ENCODE measurements at places on chromosomes 5 and 9.

DNA sequence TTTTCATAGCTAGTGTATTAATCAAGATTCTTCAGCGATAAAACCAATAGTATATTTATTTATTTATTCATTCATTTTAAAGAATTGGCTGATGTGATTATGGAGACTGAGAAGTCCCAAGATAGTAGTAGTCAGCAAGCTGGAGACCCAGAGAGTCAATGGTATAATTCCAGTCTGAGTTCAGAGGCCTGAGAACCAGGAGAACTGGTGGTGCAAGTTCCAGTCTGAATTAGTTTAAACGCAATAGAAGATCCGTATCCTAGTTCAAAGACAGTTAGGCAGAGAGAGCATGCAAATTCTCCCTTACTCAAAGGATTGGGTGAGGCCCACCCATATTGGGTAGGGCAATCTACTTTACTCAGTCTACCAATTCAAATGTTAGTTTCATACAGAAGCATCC lies 364.2 kb upstream of the RPS23 start:
- no peak for DNase-seq

- peak; percentile 76 for DNase-seq
Measured at GRCh38 chr9:126956917-126957686, 42.5 kb downstream of the RALGPS1 start.

DNA sequence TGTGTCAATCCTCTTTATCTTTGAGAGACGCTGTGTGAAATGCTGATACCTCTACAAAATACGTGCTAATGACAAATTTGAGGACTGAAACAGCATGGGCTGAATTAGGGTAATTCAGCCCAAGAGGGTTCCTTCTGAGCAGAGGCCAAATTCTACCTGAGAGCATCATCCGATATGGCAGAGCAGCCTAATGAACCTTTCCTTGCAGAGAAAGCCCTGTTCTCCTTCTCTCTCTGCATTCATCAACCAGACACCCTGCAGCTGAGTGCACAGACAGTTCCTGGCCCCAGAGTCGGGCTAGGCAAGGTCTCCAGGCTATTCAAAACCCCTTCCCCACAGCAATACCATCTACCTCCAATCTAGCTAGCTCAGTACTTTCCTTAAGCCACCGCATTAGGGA lies 77.9 kb downstream of the TRIM32 start:
- DNase-seq = no peak

DNA sequence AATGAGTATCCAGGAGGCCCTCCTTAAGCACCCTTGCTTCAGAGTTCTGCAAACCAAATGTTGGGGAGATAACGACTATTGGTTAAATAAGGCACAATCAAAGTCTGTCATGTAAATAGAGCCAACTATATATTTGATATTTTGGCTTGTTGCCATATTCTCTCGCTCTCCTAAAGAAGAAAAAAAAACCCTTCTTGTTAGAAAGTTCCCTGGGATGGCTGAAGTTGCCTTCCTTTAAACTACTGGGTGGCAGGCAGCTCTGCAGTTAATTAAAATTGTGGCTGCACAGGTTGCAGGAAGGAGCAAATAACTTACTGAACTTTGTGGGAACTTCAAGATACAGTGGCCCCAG lies 227.0 kb upstream of the ANKRD55 start:
- no peak for DNase-seq

- DNase-seq = no peak
Measured at GRCh38 chr9:128428644-128429512, 8.2 kb downstream of the CERCAM start.

DNA sequence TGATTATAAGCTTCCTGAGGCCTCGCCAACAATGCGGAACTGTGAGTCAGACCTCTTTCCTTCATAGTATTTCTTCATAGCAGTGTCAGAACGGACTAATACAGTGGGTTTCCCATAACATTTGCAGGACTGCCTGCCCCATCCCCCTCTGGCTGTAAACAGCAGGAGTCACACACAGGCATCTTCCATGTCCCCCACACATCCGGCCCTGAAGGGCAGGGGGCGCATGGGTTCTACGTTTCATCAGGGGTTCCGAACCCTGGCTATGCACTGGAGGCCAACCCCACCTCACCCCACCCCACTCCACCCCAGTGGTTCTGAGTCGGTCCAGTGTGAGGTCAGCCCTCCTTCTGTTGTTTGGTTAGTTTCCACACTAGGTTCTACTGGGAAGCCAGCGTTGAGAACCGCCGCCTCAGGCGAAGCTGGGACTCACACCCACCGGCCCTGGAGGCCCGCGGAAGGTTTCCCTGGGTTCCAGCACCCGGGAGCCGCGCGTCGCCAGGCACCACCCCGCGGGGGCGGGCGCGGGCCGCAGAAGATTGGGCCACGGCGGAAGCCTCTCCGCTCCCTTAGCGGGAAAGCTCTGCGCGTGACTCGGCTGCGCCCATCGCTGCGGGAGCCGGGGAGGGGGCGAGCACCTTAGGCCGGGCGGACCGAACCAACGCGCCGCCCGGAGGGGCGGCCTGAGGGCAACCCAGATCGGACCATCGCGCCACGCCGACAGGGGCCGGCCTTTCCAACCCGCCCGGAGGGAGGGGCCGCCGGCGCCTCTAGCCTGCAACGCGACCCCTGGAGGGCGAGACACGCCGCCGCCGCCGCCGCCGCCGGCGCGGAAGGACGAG lies at the start of gene RUSC2:
RUSC2 (plus strand) TSS at position 799 of the 842 bp plus-strand sequence. CDS start 56,411 bp downstream, outside the sequence.
- peak; percentile 100 for DNase-seq

GRCh38 chr5:116488356-116489041 lies 86.1 kb downstream of the SEMA6A start:
- no peak for DNase-seq

GRCh38 chr9:8136477-8136876 lies 336.9 kb upstream of the DMAC1 start:
- no peak for DNase-seq

DNA sequence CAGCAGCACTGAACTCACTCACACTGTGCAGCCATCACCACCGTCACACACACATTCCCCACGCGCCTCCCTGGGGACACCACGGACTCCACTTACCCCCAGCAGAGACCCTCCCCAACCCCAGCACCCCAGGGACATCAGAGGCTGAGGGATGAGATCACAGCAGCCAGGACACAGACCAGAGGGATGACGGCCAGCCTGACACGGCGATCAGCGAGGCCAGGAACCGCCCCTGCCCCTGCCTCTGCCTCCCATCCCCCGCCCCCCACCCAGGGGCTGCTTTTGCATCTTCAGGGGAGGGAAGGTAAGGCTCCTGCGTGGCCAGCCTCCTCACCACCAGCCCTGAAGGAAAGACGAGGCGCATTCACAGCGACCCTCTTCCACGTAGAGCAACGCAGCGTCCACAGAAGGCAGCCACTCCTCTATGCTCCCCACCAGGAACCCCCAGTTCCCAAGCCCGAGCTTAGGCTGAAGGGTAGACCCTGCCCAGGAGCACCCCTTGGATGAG lies 104.5 kb downstream of the VAV2 start:
- no peak for DNase-seq

GRCh38 chr9:1580215-1580614 lies 434.9 kb upstream of the SMARCA2 start:
- DNase-seq = no peak

GRCh38 chr5:84725946-84726570 lies 341.4 kb upstream of the EDIL3 start:
- DNase-seq = no peak

DNA sequence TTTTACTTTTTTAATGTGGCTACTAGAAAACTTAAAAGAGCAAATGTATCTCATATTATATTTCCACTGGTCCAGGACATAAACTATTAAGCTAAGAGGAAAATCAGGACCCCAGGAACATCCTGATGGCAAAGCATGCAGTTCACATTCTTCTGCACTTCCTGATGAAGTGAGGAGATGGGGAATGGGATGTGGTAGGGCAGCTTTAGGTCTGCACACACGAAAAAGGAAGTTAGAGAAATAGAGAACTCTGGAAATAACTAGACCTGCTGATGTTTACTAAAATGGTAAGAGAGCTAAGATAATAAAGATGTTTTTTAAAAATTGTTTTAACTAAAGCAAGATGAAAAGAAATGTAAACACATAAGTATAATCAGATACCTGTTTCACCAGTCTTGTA lies 39.7 kb upstream of the NIPBL start:
- DNase-seq = no peak

- peak; percentile 82 for DNase-seq
Measured at GRCh38 chr9:108569624-108570023, 286.2 kb downstream of the ACTL7B start.

DNA sequence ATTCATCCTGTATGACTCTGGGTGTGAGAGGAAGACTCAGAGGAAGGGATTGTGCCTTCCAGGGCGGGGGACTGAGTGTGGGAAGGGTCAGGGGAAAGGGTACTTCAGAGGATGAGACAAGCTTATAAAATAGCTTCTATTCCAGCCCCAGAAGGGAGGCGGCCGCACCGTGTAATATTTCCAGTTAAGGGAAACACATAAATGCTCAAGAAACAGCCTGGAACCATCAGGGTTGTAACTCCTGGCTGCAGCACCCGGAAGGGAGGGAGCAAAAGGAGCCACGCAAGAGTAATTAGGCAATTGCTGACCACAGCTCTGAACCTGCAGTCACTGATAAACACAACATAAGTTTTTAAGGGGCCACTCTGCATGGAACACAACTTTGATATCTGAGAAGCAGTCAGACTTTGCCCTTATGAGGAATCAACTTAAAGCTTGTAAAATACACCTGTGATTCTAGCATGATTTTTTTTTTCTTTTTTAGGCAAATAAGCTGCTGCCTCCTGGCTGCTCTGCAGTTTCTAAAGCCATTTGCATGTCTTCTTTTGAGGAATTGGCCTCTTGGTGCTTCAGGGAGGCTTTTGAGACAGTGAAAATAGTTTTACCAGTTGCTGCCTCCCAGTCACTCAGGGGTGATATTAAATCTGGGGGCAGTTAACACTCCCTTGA lies 382.7 kb downstream of the ENC1 start:
- no peak for DNase-seq

- no peak for DNase-seq
Measured at GRCh38 chr5:158952248-158952545, 147.5 kb downstream of the EBF1 start.

DNA sequence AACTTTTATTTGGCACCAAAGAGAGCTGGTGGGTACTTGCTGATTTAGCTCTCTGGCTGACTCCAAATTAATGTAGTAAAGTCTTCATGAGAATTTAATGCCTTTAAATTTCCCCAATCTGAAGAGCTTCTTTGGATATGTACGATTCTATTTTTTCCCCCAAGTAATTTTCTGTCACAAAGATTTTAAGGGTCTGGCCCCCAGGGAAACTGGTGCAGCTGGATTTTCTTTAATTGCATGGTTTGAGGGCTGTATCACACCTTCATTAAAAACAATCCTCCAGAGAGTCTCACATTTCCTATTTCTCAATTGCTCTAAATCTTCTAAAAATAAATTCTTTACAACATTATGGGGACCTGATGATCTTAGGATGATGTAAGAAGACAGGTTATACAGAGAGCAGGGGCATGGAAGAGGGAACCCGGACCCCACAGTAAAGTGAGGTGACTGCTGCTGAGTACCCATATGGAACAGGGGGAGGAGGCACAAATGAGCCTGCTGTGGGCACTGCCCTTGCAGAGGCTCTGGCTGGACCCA lies 158.9 kb downstream of the ENTREP1 start:
- DNase-seq = no peak

DNA sequence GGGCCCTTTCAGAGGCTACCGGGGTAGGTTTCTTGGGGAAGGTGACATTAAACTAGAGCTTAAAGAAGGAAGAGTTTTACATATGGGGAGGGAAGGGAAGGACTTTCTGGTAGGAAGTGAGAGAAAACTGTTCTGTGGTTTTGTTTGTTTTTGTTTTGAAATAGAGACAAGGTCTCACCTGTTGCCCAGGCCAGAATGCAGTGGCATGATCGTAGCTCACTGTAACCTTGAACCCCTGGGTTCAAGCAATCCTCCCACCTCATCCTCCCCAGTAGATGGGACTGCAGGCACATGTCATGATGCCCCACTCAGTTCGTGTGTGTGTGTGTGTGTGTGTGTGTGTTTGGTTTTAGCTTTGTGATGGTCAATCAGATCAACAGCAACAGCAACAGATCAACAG lies 37.4 kb upstream of the CNOT6 start:
- DNase-seq = no peak

DNA sequence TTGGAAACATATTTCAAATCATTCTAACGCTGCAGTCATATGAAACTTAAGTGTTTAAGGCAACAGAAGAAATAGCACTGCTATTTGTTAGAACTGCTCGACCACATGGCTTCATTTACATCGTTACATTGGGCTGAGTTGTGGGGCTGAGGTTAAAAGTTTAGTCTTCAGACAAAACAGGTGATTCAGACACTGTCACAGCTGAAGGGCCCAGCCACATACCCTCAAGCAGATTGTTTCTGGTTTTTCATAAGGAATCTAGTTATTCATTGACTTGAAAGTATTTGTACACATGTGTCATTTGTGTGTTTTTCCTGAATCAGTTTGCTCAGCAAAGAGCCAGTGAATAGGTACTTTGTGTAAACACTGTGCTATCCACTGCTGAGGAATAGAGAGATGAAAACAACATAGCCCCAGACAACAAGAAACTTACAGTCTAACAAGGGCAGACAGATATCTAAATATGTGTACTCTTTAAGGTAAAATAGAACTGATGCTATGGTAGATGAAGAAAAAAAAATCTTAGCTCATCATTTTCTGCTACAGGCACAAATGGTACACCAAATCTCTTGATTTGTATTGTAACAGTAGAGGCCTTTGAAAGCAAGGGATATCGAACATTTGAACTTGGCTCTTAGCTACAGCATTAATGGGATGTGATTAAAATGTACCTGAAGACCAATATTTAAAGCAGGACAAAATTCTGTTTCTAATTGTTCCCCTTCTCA lies 357.6 kb upstream of the RPS23 start:
- peak; percentile 3 for DNase-seq

- no peak for DNase-seq
Measured at GRCh38 chr5:157672976-157673375, 1.6 kb downstream of the C5orf52 start.

- DNase-seq = no peak
Measured at GRCh38 chr5:71666321-71666720, 52.8 kb upstream of the CARTPT start.

- DNase-seq = peak; percentile 77
Measured at GRCh38 chr5:175885813-175886212, 14.4 kb downstream of the CPLX2 start.

GRCh38 chr5:8756498-8757084 lies 789.3 kb downstream of the SEMA5A start:
- DNase-seq = peak; percentile 15

Data from MG63 (cell line).